Left hindlimb (tissue), 1 donor: ENCODE measurements at places on chromosomes 11 and 22.

- DNase-seq = peak; percentile 83
Measured at GRCh38 chr11:126282361-126282735, 545 bp upstream of the TIRAP start.

- no peak for DNase-seq
Measured at GRCh38 chr11:110337570-110338193, 41.3 kb upstream of the RDX start.

- DNase-seq = no peak
Measured at GRCh38 chr11:117490911-117491310, 163.3 kb downstream of the CEP164 start.

- no peak for DNase-seq
Measured at GRCh38 chr11:110716361-110716760, 4.1 kb upstream of the ARHGAP20 start.

- DNase-seq = no peak
Measured at GRCh38 chr11:122983438-122984185, 2.0 kb upstream of the BSX start.

- DNase-seq = peak; percentile 72
Measured at GRCh38 chr22:23106906-23107367, 34.9 kb downstream of the RSPH14 start.

DNA sequence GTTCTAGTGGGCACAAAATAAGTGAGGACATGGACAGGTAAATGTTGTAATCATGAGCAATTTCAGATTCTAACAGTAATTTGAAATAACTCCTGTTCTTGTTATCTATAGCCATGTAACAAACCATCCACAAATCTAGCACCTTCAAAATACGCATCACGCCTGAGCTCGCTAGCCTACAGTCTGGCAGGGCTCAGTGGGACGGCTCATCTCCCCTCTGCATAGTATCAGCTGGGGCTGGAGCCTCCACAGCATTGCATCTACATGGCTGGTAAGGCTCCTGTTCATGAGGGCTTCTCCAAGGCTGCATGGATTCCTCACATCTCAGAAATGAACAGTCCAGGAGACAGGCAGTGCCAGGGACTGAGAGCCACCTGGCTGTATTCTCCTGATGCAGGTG lies 112.6 kb downstream of the KCNQ1 start:
- no peak for DNase-seq

GRCh38 chr22:22616636-22617035 lies 27.8 kb upstream of the GGTLC2 start:
- no peak for DNase-seq

- DNase-seq = no peak
Measured at GRCh38 chr11:79466411-79466810, 25.6 kb upstream of the TENM4 start.

DNA sequence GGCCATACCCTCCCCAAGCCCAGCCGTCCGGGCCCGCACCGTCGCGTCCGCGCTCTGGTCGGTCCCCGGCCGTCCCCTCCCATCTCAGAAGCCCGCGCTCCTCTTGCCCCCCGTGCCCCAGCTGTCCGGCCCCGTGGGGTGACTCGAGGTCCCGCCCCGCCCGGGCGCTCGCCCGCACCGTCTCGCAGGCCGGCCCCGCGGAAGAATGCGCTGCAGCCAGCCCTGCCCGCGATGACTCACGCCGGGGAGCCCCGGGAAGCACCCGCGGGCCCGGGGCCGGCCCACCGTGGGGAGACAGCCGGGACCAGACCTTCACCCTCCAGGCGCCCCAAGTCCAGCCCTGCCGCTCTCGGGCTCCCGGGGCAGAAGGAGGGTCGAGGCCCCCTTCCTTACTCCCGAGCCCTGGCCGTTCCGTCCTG lies 320 bp upstream of the PHLDA2 start:
- DNase-seq = no peak

DNA sequence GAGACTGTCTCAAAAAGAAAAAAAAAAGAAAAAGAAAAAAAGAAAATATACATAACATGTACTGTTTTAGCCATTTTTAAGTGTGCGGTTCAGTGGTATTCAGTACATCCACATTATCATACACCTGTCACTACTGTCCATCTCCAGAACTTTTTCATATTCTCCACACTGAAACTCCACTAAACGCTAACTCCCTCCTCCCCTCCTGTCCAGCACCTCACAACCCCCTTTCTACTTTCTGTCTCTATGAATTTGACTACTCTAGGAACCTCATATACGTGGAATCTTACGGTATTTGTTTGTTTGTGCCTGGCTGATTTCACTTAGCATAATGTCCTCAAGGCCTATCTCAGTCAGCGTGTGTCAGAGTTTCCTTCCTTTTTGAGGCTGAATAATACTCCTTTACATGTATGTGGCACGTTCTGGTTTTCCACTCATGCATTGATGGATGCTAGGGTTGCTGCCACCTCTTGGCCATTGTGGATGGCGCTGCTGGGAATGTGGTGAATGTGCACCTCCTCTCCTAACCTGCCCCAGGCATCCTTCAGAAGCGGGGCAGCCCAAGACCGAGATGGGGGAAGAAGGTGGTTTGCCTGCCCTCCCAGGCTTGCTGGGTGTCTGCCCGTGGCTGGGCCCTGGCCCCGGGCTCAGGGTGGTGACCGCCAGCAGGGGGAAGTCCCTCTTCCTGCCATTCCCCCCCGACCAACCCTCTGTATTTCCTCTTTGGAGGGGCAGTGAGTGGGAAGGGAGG lies 60.5 kb downstream of the BCR start:
- no peak for DNase-seq

DNA sequence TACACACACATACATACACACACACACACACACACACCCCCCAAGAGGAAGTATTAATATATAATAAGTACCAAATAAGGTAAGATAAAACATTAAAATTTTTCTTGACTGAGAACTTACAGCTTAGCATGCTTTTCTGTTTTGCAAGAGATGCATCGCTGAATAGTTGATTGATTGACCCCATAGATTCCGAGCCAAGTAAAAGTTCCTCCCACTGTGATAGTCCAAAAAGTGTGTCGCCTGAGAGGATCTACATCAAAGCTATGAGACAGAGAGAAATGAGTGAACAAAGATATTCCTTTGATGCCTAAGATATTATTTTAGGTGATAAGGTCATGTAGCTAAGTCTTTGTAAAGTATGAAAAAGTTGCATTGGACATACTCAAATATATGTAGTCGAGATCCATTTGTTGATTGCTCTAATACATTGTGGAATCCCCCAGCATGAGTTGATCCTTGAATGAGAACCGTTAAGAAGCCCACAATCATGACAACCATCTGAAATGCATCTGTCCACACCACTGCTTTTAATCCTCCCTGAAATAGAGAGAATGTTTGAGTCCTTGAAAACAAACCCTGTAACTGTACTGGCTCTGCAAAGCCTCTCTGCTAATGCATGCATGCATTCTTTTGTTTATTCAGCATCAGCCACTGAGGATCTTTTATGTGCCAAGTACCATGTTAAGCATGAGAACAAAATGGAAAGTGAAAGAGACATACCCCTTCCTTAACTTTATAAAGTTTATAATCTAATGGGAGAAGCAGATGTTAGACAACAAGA lies 18.3 kb downstream of the SLC5A12 start:
- DNase-seq = no peak
